ENCODE measurements at places on chromosomes 4 and X. TPM values are rescaled to one million over a fixed set of nuclear protein-coding genes. Genes with fewer than 3 reads are reported as not detected.
A peak's percentile ranks its signal among the peaks of the same experiment; 100 is the strongest.

The EPGN gene
- 7.1 TPM for polyA plus RNA-seq

The STPG2 gene
- 0.10 TPM for polyA plus RNA-seq

DNA sequence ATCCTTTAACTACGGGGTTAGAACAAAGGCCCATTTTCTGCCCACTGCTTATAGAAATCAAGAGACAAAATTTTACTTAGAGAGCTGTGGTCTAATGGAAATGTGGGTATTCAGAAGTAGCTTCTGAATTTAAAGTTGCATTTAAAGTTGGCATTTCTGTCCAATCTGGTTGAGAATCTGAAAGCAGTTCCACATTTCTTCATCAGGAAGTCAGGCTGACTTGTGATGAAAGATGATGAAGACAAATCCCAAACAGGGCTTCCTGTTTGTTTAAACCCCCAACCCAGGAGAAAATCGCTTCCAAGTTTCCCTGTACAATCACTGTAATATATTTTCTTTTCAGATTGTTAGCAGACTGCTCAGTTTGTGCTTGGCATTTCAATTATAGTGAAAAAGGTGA, 345.3 kb downstream of the SPRY1 start:
- H3K36me3 ChIP-seq = no peaks in the 10 kb centered on the region
- no peak overlapping the region for H3K4me3 ChIP-seq
- no peak for DNase-seq
- no peaks in the 10 kb centered on the region for H3K4me1 ChIP-seq

GRCh38 chr4:149549911-149550310, 265.7 kb downstream of the IQCM start:
- no peak overlapping the region for H3K27ac ChIP-seq
- H3K36me3 ChIP-seq = no peaks in the 10 kb centered on the region
- no peak for DNase-seq
- no peak overlapping the region for H3K4me3 ChIP-seq
- H3K27me3 ChIP-seq = no peaks in the 10 kb centered on the region

- no peak for DNase-seq
- H3K36me3 ChIP-seq = no peaks in the 10 kb centered on the region
- H3K4me3 ChIP-seq = no peak overlapping the region
- H3K27ac ChIP-seq = no peak overlapping the region
- no peaks in the 10 kb centered on the region for H3K27me3 ChIP-seq
Observed at GRCh38 chrX:40371376-40371775, 209.4 kb upstream of the ATP6AP2 start.

DNA sequence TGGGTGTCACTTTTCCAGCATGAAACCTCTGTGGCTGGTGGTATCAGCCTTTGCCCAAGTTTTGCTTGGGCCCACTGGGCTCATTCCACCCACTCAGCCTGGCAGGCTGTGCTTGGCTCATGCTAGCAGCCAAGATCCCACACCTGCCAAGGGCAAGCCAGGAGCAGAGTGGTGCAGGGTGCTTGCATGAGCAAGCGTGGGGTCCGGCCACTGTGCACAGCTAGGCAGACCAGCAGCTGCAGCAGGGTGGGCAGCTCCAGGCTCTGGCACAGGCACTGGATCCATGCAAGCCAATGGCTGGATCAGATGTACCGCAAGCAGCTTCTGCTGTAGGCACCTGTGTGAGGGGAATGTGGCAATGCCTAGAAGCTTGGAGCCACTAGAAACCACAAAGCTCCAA, 253.9 kb downstream of the SPOCK3 start:
- no peaks in the 10 kb centered on the region for H3K27me3 ChIP-seq
- no peak overlapping the region for H3K4me3 ChIP-seq
- DNase-seq = peak; percentile 52
- H3K36me3 ChIP-seq = no peaks in the 10 kb centered on the region

The TSPAN7 gene
- 12.1 TPM for polyA plus RNA-seq

GRCh38 chr4:39255871-39256270, 73.5 kb downstream of the WDR19 start:
- no peaks in the 10 kb centered on the region for H3K27me3 ChIP-seq
- H3K4me1 ChIP-seq = peaks cover 4% of the 10 kb centered on the region
- no peak overlapping the region for H3K4me3 ChIP-seq

- no peaks in the 10 kb centered on the region for H3K36me3 ChIP-seq
- H3K27ac ChIP-seq = no peak within 1 kb of the TSS
- DNase-seq = peak; percentile 94
- H3K27me3 ChIP-seq = no peaks in the 10 kb centered on the region
Observed at GRCh38 chrX:154547245-154548027, at the start of gene IKBKG. IKBKG (plus strand) TSS chrX:154547620; CDS start chrX:154552003, 4,383 bp downstream.

- H3K27ac ChIP-seq = no peak overlapping the region
- H3K36me3 ChIP-seq = no peaks in the 10 kb centered on the region
- no peaks in the 10 kb centered on the region for H3K4me1 ChIP-seq
- no peaks in the 10 kb centered on the region for H3K27me3 ChIP-seq
Observed at GRCh38 chrX:69177511-69178162, 12.4 kb upstream of the PJA1 start.

DNA sequence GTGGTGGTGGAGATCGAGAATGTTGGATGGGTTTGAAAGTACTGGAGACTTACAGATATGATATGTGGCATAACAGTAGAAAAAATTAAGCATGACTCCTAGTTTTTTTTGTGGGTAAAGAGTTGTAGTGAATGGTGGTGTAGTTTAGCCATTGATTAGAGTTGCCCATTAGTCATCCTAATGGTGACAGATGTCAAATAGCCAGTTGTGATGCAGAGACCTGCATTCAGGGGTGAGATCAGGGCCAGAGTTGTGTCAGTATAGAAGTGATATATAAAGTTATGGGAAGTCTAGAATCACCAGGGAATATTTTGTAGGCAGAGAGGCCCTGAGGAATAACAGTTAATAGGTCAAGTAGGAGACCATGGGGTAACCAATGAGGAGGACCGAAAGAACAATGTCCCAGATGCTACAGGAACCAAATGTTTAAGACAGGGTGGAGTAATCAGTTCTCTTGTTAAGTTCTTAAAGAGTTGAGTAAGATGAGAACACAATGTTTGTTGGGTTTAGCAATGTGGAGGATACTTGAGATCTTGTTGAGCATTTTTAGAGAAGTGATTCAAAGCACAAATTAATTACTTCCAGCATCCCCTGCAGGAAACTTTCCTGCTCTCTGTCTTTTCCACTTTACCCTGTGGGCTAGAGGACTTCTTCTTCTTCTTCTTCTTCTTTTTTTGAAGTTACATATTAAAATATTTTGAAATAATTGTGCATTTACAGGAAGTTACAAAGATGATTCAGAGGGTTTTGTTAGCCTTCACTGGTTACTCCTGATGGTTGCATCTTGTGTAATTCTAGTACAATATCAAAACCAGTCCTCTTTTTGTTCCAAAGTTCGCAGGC, 13.3 kb downstream of the SGMS2 start:
- no peak overlapping the region for H3K4me3 ChIP-seq
- no peak for DNase-seq
- H3K27ac ChIP-seq = no peak overlapping the region
- H3K4me1 ChIP-seq = peaks cover 4% of the 10 kb centered on the region
- no peaks in the 10 kb centered on the region for H3K36me3 ChIP-seq
- H3K27me3 ChIP-seq = no peaks in the 10 kb centered on the region

The CFAP99 gene
- polyA plus RNA-seq = not detected

GRCh38 chr4:57342411-57342810, 232.2 kb upstream of the IGFBP7 start:
- no peaks in the 10 kb centered on the region for H3K27me3 ChIP-seq
- no peak overlapping the region for H3K27ac ChIP-seq
- no peaks in the 10 kb centered on the region for H3K36me3 ChIP-seq
- no peak for DNase-seq
- no peak overlapping the region for H3K4me3 ChIP-seq
- H3K4me1 ChIP-seq = no peaks in the 10 kb centered on the region

- DNase-seq = no peak
- H3K36me3 ChIP-seq = no peaks in the 10 kb centered on the region
- H3K27ac ChIP-seq = no peak overlapping the region
- no peaks in the 10 kb centered on the region for H3K27me3 ChIP-seq
- H3K4me1 ChIP-seq = no peaks in the 10 kb centered on the region
Observed at GRCh38 chr4:84622959-84623358, 40.0 kb downstream of the CDS1 start.

The LGI2 gene
- polyA plus RNA-seq = 0.88 TPM

DNA sequence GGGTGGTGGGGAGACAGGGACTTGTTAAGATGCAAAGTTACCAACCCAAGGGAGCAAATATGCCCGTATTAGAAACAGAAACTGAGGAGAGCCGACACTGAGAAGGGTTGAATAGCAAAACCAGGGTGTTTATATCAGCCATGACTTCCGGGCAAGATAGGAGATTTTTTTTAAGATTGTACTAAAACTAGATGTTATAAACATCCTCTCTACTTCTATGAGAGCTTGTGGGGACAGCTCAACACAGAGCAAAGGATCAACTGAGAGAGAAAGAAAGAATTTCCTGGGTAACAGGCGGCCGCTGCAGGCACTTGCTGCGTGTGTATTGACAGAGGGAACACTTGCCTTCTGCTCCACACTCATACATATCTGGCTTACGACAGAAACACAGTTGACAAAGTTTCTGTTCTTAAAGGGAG, 49.1 kb upstream of the FBXW7 start:
- DNase-seq = no peak
- H3K36me3 ChIP-seq = no peaks in the 10 kb centered on the region
- H3K27ac ChIP-seq = no peak overlapping the region

DNA sequence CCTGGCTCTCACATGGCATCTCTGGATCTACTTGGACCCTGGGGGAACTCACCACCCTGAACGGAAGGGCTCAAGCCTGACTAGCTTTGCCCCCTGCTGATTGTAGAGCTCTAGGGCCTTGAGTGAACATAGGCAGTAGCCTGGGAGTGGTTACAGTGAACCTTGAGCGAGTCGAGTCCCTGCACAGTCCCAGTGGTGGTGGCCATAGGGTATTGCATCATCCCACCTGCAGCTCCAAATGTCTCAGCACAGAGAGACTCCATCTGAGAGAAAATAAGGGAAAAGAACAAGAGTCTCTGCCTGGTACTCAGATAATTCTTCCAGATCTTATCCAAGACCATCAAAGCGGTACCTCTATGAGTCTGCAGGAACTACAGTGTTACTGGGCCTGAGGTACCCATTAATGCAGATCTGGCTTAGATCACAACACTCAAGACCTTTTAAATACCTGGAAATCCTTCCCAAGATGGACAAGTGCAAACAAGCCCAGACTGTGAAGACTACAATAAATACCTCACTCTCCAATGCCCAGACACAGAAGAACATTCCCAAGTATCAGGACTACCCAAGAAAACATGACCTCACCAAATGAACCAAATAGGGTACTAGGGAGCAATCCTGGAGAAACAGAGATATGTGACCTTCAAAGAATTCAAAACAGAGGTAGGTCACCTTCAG, 167.5 kb upstream of the TET2 start:
- no peaks in the 10 kb centered on the region for H3K4me1 ChIP-seq
- no peaks in the 10 kb centered on the region for H3K27me3 ChIP-seq
- no peak for DNase-seq
- no peak overlapping the region for H3K4me3 ChIP-seq

DNA sequence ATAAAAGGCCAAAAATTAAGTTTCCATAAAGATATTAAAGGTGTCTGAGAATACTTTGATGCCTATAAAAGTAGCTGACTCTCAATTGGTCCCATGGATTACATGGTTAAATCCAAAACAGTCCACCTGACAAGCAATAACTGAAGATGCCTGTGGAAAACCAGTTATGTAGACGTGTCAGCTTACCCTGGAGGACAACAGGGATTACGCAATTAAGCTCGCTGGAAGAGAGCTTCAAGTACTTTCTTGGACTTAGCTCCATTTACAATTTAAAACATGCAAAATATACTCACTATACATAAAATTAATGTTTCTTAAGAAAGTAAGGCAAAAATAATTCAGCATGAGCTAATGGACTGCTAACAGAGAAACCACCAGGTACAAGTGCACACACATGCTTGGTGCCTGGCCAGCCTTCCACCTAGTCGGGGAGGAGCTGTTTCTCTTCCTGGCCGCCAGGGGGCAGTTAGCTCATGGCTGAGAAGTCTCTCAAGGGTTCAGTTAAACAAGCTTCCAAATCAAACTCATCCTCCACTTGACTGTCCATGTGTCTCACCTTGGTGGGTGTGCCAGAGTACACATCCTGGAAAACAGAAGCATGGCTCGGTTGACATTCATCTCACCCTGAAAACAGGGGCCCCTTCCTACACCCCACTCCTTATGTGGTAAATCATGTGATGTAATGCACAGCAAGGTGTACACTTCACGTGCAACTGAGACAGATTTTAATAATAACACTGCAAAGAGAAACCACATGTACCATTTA, 9.2 kb upstream of the FAM53A start:
- DNase-seq = peak; percentile 77
- no peaks in the 10 kb centered on the region for H3K27me3 ChIP-seq
- no peaks in the 10 kb centered on the region for H3K4me1 ChIP-seq
- peaks cover 4% of the 10 kb centered on the region for H3K36me3 ChIP-seq

DNA sequence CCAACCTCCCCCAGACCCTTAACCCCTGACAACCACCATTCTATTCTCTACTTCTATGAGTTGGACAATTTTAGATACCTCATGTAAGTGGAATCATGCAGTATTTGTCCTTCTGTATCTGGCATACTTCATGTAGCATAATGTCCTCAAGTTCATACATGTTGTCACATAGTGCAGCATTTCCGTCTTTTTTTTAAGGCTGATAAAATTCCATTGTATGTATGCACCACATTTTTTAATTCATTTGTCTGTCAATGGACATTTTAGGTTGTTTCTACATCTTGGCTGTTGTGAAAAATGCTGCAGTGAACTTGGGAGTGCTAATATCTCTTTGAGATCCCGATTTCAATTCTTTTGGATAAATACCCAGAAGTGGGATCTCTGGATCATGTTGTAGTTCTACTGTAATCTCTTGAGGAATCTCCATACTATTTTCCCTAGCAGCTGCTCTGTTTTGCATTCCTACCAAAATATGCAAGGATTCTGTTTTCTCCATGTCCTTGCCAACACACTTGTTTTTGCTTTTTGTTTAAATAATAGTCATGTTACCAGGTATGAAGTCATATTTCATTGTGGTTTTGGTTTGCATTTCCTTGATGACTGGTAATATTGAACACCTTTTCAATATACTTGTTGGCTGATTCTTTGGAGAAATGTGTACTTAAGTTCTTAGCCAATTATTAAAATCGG, 48.8 kb upstream of the ADAD1 start:
- no peaks in the 10 kb centered on the region for H3K4me1 ChIP-seq
- no peak overlapping the region for H3K27ac ChIP-seq
- H3K4me3 ChIP-seq = no peak overlapping the region
- no peaks in the 10 kb centered on the region for H3K27me3 ChIP-seq

DNA sequence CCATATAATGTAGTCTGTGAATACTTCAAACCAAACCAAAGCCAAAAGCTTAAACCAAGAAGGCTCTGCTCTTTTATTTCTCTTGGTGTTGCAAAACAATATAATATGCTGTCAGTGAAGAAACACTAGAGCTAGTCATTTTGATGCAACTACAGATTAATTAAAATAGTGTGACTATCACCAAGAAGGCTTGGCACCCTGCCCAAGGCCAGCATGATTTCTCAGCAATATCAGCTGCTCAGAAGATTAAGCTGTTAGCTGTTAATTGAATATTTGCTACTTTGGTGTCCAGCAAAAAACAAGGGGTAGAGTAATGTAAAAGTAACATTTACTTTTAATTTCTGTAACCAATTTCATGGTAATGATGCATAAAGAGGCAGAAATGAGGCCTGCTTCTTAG, 104.9 kb upstream of the PRPS2 start:
- no peaks in the 10 kb centered on the region for H3K4me1 ChIP-seq
- DNase-seq = no peak
- H3K4me3 ChIP-seq = no peak overlapping the region
- no peak overlapping the region for H3K27ac ChIP-seq

GRCh38 chr4:121950212-121950679, 1.6 kb downstream of the TRPC3 start:
- H3K4me3 ChIP-seq = no peak overlapping the region
- no peaks in the 10 kb centered on the region for H3K4me1 ChIP-seq
- DNase-seq = peak; percentile 95
- no peaks in the 10 kb centered on the region for H3K36me3 ChIP-seq

- no peak overlapping the region for H3K4me3 ChIP-seq
- H3K27ac ChIP-seq = no peak overlapping the region
- H3K4me1 ChIP-seq = no peaks in the 10 kb centered on the region
- no peak for DNase-seq
- H3K36me3 ChIP-seq = no peaks in the 10 kb centered on the region
Observed at GRCh38 chr4:156052116-156052515, 98.5 kb upstream of the CTSO start.

All from aorta (tissue), 5 donors.